Airway epithelial cell (primary cell): ENCODE measurements at places on chromosomes 12 and 14. TPM values are rescaled to one million over a fixed set of nuclear protein-coding genes. Genes with fewer than 3 reads are reported as not detected.

Gene CDH24
- 7.3 and 9.8 TPM in 2 replicates for total RNA-seq

Gene BTBD6
- 41.0 and 41.8 TPM in 2 replicates for total RNA-seq

Gene MAP3K9
- total RNA-seq = 12.2 and 15.7 TPM in 2 replicates

Gene CLEC4C
- not detected in 2 replicates for total RNA-seq

Gene ZDHHC22
- not detected in 2 replicates for total RNA-seq

Gene NKX2-8
- 4.2 TPM in 2 replicates for total RNA-seq

Gene KLRF1
- total RNA-seq = not detected in 2 replicates

Gene LYZ
- total RNA-seq = 0.33 TPM in 1 of 2 replicates, not detected in the other

Gene GLIPR1L1
- total RNA-seq = not detected in 2 replicates

Gene TSPAN8
- not detected in 2 replicates for total RNA-seq

Gene YEATS4
- total RNA-seq = 25.1 and 40.9 TPM in 2 replicates

Gene LDHB
- 851 and 1,027 TPM in 2 replicates for total RNA-seq
